ENCODE measurements at places on chromosomes 16 and 17.

- DNase-seq: no peak
Measured at GRCh38 chr17:68052810-68053209, 17.3 kb downstream of the KPNA2 start.

GRCh38 chr16:85746460-85747215, 4.3 kb downstream of the C16orf74 start:
- DNase-seq: peak; percentile 37

- DNase-seq: no peak
Measured at GRCh38 chr16:22683730-22684573, 130.0 kb upstream of the HS3ST2 start.

DNA sequence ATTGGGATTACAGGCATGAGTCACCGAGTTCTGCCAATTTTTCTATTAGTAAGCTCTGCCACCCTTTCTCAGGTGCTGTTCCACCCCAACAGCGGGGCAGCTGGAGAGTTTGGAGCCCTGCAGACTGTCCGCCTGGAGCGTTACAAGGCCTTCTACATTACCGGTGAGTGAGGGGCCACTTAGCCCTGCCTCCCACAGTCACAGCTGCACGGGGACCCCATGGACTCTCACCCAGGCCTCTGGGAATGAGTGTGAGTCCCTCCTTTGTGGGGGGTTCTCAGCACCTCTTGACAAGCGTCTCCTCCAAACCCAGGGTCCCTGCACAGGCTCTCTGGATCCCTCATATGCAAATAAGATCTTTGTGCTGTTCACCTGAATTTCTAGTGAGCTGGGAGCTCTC, 56.0 kb downstream of the WIPI1 start:
- DNase-seq: no peak

- peak; percentile 52 for DNase-seq
Measured at GRCh38 chr17:15341385-15341849, at the start of gene TEKT3. Gene TEKT3 (minus strand): TSS chr17:15341597. CDS start chr17:15331585, 10,012 bp downstream.

GRCh38 chr16:79009896-79010295, 590.6 kb downstream of the MAF start:
- no peak for DNase-seq

DNA sequence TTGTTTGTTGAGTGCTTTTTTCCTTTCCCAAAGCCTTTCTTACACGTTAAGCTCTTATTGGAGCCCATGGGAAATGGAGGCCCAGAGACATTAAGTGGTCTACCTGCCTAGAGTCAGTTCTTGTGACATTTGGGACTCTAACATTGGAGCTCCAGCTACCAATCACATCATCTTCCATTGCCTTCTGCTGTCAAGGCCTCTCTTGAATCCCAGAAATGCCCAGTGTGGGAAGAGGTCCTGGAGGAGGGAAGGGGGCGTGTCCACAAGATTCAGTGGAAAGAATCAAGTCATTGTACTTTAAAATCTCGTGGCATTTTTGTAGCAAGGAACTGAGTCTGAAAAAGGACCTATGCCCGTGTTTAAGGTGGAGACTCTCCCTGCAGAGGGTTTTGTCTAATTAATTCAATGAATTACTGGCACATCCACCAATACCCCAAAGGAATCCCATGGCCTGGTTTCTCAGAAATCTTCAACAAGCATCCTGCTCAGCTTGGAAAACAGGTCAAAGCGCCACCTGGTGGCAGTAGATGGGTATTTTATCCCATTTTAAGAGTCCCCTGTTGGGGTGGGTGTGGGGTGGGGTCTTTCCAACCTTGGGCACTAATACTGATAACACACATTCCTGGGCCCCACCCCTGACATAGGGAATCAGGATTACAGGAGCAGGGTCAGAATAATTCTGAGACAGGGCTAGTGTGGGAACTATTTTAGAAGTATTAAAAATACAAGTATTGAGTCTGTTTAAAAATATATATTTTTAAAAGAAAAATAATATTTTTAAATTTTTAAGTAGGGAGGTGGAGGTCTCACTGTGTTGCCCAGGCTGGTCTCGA, 24.6 kb downstream of the GPT2 start:
- DNase-seq: peak; percentile 74

- DNase-seq: no peak
Measured at GRCh38 chr16:54072237-54072636, 214.3 kb downstream of the IRX3 start.

DNA sequence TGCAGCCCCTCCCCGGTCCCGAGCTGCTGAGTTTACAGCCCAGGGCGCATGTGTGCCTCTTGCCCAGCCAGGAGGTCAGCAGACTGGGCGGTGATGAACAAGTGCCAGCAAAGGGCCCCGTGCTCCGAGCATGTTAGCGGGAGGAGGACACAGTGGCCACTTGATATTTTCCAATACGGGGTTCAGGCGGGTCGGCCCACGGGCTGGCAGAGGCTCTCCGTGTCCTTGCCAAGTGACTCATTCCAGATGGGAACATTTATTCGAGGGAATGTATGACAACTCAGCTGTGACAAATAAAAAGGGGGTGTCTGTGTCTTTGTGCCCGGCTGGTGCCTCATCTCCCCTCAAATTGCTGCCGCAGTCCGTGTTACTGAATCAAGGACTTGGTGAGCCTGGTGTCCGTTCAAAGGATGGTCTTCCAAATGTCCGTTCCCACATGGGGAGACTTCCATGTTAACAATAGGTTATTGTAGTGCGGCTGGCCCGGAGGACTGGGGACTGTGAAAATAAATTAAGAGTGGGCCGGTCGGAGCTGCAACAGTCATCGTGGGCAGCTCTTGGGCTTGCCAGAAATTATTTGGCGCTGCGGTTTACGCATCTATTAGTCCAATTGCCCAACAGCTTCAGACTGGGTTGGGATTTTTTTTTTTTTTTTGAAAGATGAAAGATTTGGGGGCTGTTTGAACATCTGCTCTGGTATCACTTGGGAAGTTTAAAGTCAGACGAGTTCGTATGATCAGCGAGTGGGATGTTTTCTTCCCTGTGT, 174.0 kb upstream of the CIBAR2 start:
- peak; percentile 67 for DNase-seq
